Natural killer cell (primary cell): ENCODE measurements at places on chromosomes 1 and 21. TPM values are rescaled to one million over a fixed set of nuclear protein-coding genes. Genes with fewer than 3 reads are reported as not detected.

The PTBP2 gene
- 33.2 TPM for total RNA-seq

The CELA2A gene
- total RNA-seq: not detected

The HUNK gene
- total RNA-seq: not detected

The MSH4 gene
- 0.52 TPM for total RNA-seq

The WDR64 gene
- total RNA-seq: not detected

The FAM72B gene
- 0.40 TPM for total RNA-seq

The IL19 gene
- not detected for total RNA-seq

The TMEM240 gene
- 1.00 TPM for total RNA-seq

The ZNF648 gene
- total RNA-seq: not detected

- H3K27ac ChIP-seq: no peak overlapping the region
- no peak overlapping the region for H3K4me3 ChIP-seq
- no peaks in the 10 kb centered on the region for H3K4me1 ChIP-seq
Measured at GRCh38 chr1:25784575-25785051, 15.4 kb upstream of the SELENON start.

GRCh38 chr1:8392522-8392921 is 74.6 kb downstream of the SLC45A1 start:
- H3K27ac ChIP-seq: no peak overlapping the region
- H3K4me3 ChIP-seq: no peak overlapping the region
- H3K36me3 ChIP-seq: peaks cover 6% of the 10 kb centered on the region
- peaks cover 27% of the 10 kb centered on the region for H3K4me1 ChIP-seq

DNA sequence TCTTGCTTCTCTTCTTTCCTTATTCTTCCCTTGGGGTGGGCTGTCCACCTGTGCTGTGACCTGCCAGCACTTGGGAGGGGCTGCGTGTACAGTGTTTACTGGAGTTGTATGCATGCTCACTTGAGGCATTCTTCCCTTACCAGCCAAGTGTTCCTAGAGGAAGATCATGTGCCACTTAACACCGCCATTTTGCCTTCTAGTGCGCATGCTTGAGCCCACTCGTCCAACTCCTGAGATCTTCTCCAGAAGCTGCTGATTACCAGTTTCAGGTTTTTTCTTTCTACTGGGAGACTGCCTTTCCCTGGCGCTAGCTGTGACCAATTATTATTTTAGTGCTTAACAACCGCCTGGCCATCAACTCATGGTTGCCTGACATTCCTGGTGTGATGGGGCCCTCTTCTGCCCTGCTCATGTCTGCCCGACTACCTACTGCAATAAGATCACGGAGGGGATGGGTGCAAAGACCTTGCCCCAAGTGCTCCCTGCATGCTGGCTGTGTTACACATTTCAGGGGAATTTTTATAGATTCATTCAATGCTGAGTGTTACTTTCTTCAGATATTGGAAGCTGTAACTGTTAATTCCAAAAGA is 74.2 kb upstream of the B3GALT5 start:
- no peak overlapping the region for H3K27ac ChIP-seq
- no peak for DNase-seq
- no peak overlapping the region for H3K4me3 ChIP-seq
- no peaks in the 10 kb centered on the region for H3K4me1 ChIP-seq
- no peaks in the 10 kb centered on the region for H3K27me3 ChIP-seq

DNA sequence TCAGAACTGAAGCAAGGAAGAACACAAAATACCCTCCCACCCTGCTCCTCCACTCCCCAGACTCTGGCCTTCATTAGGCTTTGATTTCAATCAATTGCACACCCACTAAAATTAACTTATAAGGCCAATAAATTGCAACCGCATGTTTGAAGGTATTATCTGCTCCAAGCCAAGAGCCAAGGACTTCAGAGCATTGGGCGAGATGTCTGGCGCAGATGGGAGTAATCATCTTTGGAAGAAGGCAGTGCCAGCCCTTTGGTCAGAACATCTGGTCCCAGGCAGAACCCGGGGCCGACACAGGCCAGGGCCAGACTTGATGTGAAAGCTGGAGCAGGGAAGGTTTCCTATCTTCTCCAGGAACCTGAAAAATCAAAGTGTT is 60.0 kb downstream of the SLC66A1 start:
- no peak for DNase-seq
- H3K27me3 ChIP-seq: no peaks in the 10 kb centered on the region
- peaks cover 31% of the 10 kb centered on the region for H3K36me3 ChIP-seq
- H3K4me3 ChIP-seq: no peak overlapping the region

DNA sequence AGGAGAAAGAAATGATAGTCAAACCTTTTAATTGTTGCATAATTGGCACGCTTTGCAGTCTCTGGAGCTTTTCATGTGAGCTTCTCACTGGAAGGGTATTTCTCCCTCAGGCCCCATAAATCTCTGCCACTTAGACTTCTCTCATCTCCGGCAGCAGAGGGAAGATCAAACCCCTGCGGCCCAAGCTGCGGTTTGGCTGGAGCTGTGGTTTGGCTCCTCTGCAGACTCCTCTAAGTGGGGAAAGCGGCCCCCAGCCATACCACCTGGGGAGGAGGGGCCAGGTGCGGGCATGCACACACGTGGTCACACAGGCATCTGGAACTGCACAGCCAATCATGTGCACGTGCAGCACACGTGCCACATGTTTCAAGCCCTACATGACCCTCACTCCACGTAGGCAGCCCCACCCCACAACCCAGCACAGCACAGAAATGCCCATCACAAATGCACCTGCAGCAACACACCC is 58.3 kb downstream of the UBE2T start:
- peaks cover 10% of the 10 kb centered on the region for H3K4me1 ChIP-seq
- no peak overlapping the region for H3K27ac ChIP-seq
- no peaks in the 10 kb centered on the region for H3K36me3 ChIP-seq

- no peak for DNase-seq
- no peak overlapping the region for H3K27ac ChIP-seq
- peaks cover 6% of the 10 kb centered on the region for H3K4me1 ChIP-seq
- H3K27me3 ChIP-seq: no peaks in the 10 kb centered on the region
- H3K36me3 ChIP-seq: no peaks in the 10 kb centered on the region
- H3K4me3 ChIP-seq: no peak overlapping the region
Measured at GRCh38 chr1:19532519-19532918, 47.2 kb upstream of the CAPZB start.

DNA sequence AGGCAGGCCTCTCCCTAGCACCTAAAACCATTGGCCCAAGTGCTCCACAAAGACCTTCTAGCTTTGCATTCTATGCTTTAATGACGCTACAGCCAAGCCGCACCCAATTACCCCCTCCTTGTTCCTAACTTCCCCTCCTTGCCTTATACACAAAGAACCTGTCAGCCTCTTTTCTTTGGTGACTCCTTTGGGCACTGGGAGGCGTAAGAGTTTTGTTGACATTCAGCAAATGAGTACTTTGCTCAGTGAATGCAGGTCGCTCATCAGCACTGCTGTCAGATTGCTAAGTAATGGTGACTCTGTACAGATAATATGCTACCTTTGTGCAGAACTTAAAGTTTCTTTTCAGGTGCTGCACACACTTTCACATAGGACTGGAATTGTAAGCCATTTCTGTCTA is 187.6 kb upstream of the FAM78B start:
- H3K27me3 ChIP-seq: no peaks in the 10 kb centered on the region
- H3K27ac ChIP-seq: no peak overlapping the region
- H3K36me3 ChIP-seq: no peaks in the 10 kb centered on the region
- no peaks in the 10 kb centered on the region for H3K4me1 ChIP-seq
- no peak overlapping the region for H3K4me3 ChIP-seq

GRCh38 chr1:225677350-225678124 is 24.6 kb upstream of the ENAH start:
- no peak overlapping the region for H3K4me3 ChIP-seq
- no peak for DNase-seq
- no peak overlapping the region for H3K27ac ChIP-seq
- H3K27me3 ChIP-seq: peaks cover 8% of the 10 kb centered on the region
- H3K36me3 ChIP-seq: no peaks in the 10 kb centered on the region

DNA sequence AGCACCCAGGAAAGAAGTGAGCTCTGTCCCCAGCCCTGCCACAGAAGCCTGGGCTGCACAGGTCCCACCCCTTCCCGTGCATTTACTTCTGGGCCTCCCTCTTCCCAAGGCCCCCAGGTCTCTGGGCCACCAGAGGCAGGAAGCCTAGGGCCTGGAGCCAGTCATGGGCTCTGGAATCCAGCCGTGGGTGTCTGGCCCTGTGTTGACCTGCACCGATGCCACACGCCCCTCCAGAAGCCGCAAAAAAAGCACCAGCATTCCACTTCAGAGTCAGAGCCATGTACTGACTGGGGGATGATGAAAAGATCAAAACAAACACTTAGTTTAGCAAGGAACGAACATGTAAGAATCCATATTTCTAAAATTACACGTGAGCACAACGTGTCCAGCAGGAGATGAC is 141.7 kb downstream of the NPHP4 start:
- no peaks in the 10 kb centered on the region for H3K36me3 ChIP-seq
- no peaks in the 10 kb centered on the region for H3K27me3 ChIP-seq
- DNase-seq: no peak
- no peak overlapping the region for H3K4me3 ChIP-seq

GRCh38 chr1:53325326-53326087 is 2.4 kb downstream of the LRP8 start:
- H3K4me3 ChIP-seq: peak overlapping the region; percentile 76
- no peaks in the 10 kb centered on the region for H3K27me3 ChIP-seq
- H3K36me3 ChIP-seq: peaks cover 2% of the 10 kb centered on the region
- DNase-seq: no peak

DNA sequence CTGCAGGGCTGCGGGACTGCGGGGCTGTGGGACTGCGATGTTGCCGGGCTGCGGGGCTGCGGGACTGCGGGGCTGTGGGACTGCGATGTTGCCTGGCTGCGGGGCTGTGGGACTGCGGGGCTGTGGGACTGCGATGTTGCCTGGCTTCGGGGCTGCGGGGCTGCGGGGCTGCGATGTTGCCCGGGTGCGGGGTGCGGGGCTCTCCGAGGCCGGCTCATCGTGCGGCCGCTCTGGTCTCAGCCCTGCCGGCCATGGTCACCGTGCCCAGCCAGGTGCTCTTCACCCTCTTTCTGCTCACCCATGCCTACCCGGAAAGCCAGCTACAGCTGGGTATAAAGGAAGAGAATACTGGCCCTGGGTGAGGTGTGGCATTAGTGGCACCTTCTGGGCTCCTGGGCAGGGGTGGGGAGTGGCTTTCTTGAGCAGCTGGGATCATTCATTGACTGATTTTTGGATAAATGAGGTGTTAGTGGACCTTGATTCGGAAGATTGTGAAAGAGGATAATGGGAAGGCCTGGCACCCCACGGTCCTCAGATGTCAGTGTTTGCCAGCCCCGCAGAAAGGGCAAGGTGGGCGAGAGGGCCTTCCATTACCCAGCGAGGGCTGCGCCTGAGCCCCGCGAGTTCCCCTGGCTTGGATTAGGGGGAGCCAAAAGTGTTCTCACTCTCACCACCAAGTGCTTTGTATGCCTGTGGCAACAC is 36.3 kb downstream of the COQ8A start:
- DNase-seq: no peak
- no peak overlapping the region for H3K27ac ChIP-seq
- H3K27me3 ChIP-seq: no peaks in the 10 kb centered on the region
- H3K4me3 ChIP-seq: no peak overlapping the region
- H3K36me3 ChIP-seq: peaks cover 10% of the 10 kb centered on the region
- no peaks in the 10 kb centered on the region for H3K4me1 ChIP-seq

DNA sequence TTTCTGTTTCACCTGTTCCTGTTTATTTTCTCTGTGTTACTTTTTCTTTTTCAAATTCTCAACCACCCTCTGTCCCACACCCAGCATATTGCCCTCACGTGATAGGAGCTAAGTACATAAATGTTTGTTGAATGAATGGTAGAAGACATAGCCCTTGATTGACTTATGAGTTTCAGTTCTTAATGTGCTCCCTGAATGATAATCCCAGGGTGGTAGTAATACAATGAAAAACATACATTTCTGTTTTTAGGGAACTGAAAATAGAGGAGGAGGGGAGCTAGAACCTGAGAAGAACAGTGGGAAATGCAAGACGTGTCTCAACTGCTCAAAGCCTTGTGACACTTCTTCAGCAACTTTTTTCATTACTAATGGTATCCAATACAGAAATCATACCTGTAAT is 147.1 kb downstream of the SPATA46 start:
- no peaks in the 10 kb centered on the region for H3K27me3 ChIP-seq
- no peak for DNase-seq
- H3K27ac ChIP-seq: no peak overlapping the region
- no peaks in the 10 kb centered on the region for H3K4me1 ChIP-seq
- no peak overlapping the region for H3K4me3 ChIP-seq

GRCh38 chr21:41217671-41218385 is 49.9 kb downstream of the BACE2 start:
- peaks cover 21% of the 10 kb centered on the region for H3K4me1 ChIP-seq
- no peak for DNase-seq
- no peaks in the 10 kb centered on the region for H3K27me3 ChIP-seq
- no peaks in the 10 kb centered on the region for H3K36me3 ChIP-seq
- no peak overlapping the region for H3K27ac ChIP-seq
- H3K4me3 ChIP-seq: no peak overlapping the region

DNA sequence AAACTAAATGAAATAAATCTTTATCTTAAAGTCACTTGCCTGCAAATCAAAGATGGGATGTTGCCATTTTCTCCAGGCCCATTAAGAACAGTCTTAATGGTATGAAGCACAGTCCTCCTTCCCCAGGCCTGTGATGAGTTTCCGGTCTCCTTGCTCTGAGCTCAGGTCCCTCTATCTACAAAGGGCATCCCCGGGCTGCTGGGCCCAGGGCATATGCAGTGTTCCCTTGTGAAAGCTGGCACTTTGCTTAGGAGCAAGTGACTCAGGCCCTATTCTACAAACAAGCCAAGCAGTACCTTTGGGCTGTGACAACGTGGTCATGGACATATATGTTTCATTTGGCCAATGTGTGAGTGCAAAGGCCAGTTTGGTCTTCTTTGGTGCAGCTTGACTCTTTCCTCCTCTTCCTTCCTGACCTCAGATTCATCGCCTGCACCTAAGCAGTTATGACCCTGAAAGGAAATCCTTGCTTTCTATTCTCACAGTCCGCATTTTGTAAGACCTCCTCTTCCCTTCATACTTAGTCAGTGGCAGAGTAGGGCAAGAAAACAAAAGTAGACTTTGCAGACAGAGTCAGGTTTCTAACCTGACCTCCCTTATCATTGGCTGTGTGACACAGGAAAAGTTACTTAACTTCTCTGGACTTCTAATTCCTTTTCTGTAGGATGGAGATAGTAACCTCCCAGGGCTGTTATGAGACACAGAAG is 109.5 kb downstream of the ERG start:
- no peak overlapping the region for H3K27ac ChIP-seq
- H3K4me1 ChIP-seq: no peaks in the 10 kb centered on the region
- no peak for DNase-seq
- H3K4me3 ChIP-seq: no peak overlapping the region
- no peaks in the 10 kb centered on the region for H3K36me3 ChIP-seq
- no peaks in the 10 kb centered on the region for H3K27me3 ChIP-seq

DNA sequence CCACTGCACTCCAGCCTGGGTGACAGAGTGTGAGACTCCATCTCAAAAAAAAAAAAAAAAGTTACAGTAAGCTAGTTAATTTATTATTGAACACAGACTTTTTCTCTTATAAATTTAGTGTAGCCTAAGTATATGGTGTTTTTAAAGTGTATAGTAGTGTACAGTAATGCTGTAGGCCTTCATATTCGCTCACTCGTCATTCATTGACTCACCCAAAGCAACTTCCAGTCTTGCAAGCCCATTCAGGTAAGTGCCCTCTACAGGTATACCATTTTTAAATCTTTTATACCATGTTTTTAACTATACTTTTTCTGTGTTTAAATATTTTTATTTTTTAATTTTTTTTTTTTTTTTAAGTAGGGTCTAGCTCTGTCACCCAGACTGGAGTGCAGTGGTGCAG is 12.1 kb downstream of the POU2F1 start:
- H3K27ac ChIP-seq: no peak overlapping the region
- no peaks in the 10 kb centered on the region for H3K4me1 ChIP-seq
- H3K4me3 ChIP-seq: no peak overlapping the region
- no peaks in the 10 kb centered on the region for H3K36me3 ChIP-seq
- no peak for DNase-seq
- H3K27me3 ChIP-seq: no peaks in the 10 kb centered on the region
